BJ (cell line): ENCODE measurements at places on chromosomes 3 and 15. TPM values are rescaled to one million over a fixed set of nuclear protein-coding genes. Genes with fewer than 3 reads are reported as not detected.

PAK6 gene
- not detected in 2 replicates for polyA plus RNA-seq

PLCH1 gene
- polyA plus RNA-seq, result 0.06 and 0.07 TPM in 2 replicates

CIAO2A gene
- 24.6 and 41.2 TPM in 2 replicates for polyA plus RNA-seq

DCUN1D1 gene
- polyA plus RNA-seq, result 6.1 and 28.1 TPM in 2 replicates

HOMER2 gene
- polyA plus RNA-seq, result 0.83 and 1.4 TPM in 2 replicates

UBE2Q2 gene
- 22.6 and 33.9 TPM in 2 replicates for polyA plus RNA-seq

IMPG2 gene
- polyA plus RNA-seq, result 0.10 and 0.15 TPM in 2 replicates

CD96 gene
- polyA plus RNA-seq, result 0.06 and 0.18 TPM in 2 replicates

HRH1 gene
- polyA plus RNA-seq, result 6.1 and 8.8 TPM in 2 replicates

FGD5 gene
- not detected in 2 replicates for polyA plus RNA-seq

RPSA gene
- 3,181 and 4,053 TPM in 2 replicates for polyA plus RNA-seq

CSK gene
- polyA plus RNA-seq, result 15.1 and 25.3 TPM in 2 replicates

STRIT1 gene
- polyA plus RNA-seq, result not detected in 2 replicates

TMCO5A gene
- not detected in 2 replicates for polyA plus RNA-seq

PIERCE2 gene
- 1.4 and 2.8 TPM in 2 replicates for polyA plus RNA-seq

STRA6 gene
- polyA plus RNA-seq, result 8.9 and 10.9 TPM in 2 replicates

CMTM7 gene
- polyA plus RNA-seq, result 12.7 and 13.7 TPM in 2 replicates

PARP15 gene
- polyA plus RNA-seq, result 0.05 and 0.09 TPM in 2 replicates

RAB11A gene
- polyA plus RNA-seq, result 165 and 243 TPM in 2 replicates

ERICH6 gene
- polyA plus RNA-seq, result not detected in 2 replicates

PLA2G4F gene
- polyA plus RNA-seq, result not detected in 2 replicates

ARHGAP31 gene
- 18.9 and 19.4 TPM in 2 replicates for polyA plus RNA-seq

CRYGS gene
- polyA plus RNA-seq, result 1.9 and 2.0 TPM in 2 replicates

ADAMTS17 gene
- polyA plus RNA-seq, result not detected in 2 replicates

SERP1 gene
- 86.5 and 96.3 TPM in 2 replicates for polyA plus RNA-seq

RASL12 gene
- 0.12 and 0.16 TPM in 2 replicates for polyA plus RNA-seq

BFSP2 gene
- not detected in 2 replicates for polyA plus RNA-seq

LSG1 gene
- 23.9 and 35.4 TPM in 2 replicates for polyA plus RNA-seq

CP gene
- polyA plus RNA-seq, result 0.07 TPM in 1 of 2 replicates, not detected in the other

CDHR4 gene
- not detected in 2 replicates for polyA plus RNA-seq

CHRFAM7A gene
- polyA plus RNA-seq, result 0.04 TPM in 1 of 2 replicates, not detected in the other

EDC3 gene
- polyA plus RNA-seq, result 37.2 and 44.2 TPM in 2 replicates

TM4SF1 gene
- polyA plus RNA-seq, result 37.5 and 48.0 TPM in 2 replicates

KNL1 gene
- 3.9 and 8.5 TPM in 2 replicates for polyA plus RNA-seq

CGNL1 gene
- 0.06 and 0.09 TPM in 2 replicates for polyA plus RNA-seq

CPA3 gene
- polyA plus RNA-seq, result 3.1 and 5.2 TPM in 2 replicates

FOXB1 gene
- polyA plus RNA-seq, result not detected in 2 replicates

RBP2 gene
- polyA plus RNA-seq, result not detected in 2 replicates

ITPKA gene
- polyA plus RNA-seq, result 0.44 and 0.59 TPM in 2 replicates

ZBBX gene
- polyA plus RNA-seq, result not detected in 2 replicates
